ENCODE measurements at places on chromosomes 3 and 15. TPM values are rescaled to one million over a fixed set of nuclear protein-coding genes. Genes with fewer than 3 reads are reported as not detected.

GRCh38 chr15:49467746-49468480, 44.9 kb downstream of the FGF7 start:
- DNase-seq, result no peak

Gene ALDH1A3
- total RNA-seq, result 1.6 TPM

DNA sequence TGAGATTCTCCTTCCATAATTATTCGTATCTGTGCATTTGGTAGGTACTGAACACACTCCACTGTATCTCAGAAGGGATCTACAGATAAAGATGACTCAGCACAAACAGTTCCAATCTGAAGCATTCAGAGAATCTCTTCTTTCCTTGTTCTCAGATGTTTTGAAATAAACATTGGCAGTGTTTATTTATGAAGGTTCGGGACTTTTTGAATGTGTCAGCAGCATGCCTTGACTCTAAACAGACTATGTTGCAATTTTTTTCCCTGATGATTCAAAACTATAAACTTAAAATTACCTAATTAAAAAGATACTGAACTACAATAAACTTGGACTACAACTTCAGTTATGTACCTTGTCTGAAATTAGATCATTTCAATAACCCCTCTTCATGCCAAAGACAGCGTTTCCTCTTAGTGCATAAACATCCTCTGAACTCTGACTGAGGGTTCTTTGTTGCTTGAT, 612.9 kb upstream of the TBL1XR1 start:
- no peak for DNase-seq

DNA sequence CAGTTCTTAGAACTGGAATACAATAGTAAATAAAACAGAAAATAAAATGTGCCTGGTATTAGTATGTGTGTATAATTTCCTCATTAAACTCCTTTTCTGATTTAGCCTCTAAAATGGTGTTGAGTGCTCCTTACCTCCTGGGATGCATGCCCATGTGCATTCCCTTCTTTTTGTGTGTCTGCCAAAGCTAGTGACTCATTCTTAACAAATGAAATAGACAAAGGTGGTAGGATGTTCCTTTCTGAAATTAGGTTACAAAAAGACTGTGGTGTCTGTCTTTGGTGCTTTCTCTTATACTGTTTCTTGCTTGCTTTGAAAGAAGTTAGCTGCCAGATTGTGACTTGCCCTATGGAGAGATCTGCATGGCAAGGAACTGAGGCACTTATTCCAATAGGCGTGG, 623.7 kb downstream of the GRM7 start:
- no peak for DNase-seq

GRCh38 chr3:23075496-23075895, 127.6 kb upstream of the UBE2E2 start:
- DNase-seq, result no peak

Gene CEMIP
- not detected for total RNA-seq

GRCh38 chr3:104939196-104939595, 427.5 kb upstream of the ALCAM start:
- no peak for DNase-seq

DNA sequence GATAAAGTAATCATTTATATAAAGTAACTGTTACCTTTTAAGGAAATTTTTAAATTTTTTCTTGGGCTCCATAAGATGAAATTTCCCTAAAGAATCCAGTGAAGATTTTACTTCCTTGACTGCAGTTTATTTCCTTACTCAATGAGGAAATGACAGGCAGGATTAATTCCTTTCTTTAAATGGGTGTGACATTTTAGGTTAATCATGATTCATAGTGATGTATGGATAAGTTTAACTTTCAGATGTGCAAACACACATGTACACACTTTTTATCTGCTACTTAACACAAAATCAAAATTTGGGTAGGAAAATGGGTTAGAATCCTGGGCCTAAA, 11.2 kb upstream of the LEO1 start:
- DNase-seq, result no peak

DNA sequence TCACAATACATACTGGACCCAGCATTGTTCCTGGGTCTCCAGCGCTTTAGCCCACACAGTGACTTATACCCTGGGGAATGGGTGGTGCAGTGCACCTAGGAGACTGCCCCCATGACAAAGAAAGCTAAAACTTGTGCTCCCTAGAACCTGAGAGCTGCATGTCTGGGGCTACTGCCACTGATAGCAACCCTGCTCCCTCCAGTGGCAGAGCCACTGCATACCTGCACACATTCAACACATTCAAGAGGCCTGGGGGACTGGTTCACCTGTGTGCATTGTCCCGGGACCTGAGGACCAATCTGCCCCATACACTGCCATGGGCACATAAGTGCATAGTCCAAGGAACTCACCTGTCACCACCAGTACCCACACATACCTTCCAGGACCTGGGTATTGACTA, 302.7 kb upstream of the MANF start:
- DNase-seq, result no peak

DNA sequence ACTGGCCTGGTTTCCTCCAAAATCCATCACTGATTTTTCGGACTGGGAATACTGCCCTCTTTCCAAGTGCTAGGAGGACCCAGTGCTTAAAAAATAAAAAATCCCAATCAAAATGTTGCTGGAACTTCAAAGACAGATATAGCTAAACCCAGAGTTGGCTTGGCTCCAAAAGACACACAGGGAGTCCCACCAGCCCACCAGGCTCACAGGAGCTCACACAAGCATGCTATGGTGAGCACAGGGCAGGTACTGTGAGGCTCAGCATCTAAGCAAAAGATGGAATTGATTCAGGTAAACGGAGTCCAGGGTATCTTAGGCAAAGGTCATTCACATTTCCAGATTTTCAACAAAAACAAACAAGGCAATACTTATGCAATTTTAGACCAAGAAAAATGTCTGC, 3.7 kb downstream of the TRANK1 start:
- DNase-seq, result peak; percentile 35

GRCh38 chr15:100264994-100265640, 76.7 kb downstream of the ADAMTS17 start:
- no peak for DNase-seq

Gene FBXW12
- total RNA-seq, result not detected

DNA sequence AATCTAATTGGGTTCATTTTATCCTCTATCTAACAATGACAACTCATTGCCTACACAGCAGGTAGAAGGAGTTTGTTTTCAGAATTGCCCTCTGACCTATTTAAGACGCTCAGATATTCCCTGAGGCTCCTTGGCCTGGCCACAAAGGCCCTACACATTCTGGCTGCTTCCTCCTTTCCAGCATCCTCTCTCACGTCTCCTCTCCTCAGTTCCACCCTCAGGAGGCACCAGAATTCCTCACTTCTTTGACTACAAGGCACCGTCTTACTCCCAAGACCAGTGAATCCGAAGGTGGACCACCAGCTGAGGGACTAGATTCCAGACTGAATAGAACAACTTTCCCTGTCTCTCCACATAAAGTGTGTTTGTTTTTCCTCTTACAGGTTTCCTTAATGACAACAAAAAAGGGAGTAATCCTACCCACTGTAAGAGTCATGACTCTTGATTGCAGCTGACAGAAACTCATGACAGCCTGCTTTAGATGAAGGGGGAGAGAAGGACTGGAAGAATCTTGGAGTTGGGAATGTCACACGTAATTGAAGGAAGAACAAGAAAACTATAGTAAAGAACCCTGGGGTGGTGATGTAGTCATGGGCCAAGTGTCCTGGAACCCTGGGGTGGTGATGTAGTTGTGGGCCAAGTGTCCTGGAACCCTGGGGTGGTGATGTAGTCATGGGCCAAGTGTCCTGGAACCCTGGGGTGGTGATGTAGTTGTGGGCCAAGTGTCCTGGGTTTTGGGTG, 22.0 kb upstream of the MUC20 start:
- DNase-seq, result no peak

GRCh38 chr15:99210334-99210733, 39.0 kb downstream of the TTC23 start:
- no peak for DNase-seq

GRCh38 chr3:153621953-153622352, 459.9 kb downstream of the RAP2B start:
- no peak for DNase-seq

- no peak for DNase-seq
Observed at GRCh38 chr3:38713121-38713520, 63.6 kb upstream of the SCN5A start.

DNA sequence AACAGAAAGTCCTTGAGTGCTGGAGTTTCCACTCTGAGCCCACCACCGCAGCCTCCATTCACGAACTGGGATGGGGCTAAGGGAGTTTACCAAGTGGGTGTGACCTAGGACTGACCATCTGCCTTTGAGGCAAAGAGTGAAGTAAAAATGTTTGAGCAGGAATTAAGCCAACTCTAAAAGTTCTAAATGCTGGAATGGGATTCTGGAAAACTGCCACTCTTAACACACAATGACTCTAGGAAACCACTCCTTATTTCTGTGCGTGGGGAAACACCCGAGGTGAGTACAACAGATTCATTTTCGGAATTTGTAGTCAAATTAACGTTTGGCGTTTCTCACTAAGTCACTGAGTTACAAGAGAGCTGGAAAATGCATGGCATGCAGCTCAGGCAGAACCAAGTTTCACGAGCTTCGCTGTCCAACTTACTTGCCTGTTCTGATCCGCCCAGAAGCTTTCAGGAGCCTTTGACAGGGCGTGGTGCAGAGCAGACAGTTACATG, 31.6 kb downstream of the ISL2 start:
- DNase-seq, result no peak

DNA sequence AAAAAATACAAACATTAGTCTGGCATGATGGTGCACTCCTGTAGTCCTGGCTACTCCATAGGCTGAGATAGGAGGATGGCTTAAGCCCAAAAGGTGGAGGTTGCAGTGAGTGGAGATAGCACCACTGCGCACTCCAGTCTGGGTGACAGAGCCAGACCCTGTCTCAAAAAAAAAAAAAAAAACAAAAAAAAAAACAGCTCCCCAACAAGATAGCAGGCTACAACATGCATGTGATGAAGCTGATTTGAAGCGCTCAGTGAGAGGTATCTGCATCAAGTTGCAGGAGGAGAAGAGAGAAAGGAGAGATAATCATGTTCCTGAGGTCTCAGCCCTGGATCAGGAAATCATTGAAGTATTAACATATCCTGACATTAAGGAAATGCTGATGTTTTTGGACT, 608 bp upstream of the PPCDC start:
- DNase-seq, result no peak

DNA sequence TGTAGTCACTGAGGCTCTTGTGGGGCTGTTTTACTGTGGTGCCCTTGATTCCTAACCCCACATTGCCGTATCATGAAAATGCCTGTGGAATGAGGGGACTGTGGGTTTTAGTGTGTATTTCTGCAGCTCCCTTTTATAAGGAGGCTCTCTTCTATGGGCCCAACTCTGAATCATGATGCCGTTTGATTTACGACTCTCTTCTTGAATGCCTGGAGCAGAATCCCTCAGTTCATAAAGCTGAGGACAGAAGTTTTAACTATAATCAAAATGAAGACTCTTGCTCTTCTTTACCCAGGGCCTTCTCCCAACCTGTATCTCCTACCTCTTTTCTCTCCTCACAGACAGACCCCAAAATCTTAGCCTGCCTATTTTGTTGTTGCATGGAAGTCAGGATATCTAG, 109.5 kb downstream of the RARB start:
- DNase-seq, result no peak

GRCh38 chr3:170869645-170870593, at the start of gene RPL22L1:
TSS of gene RPL22L1 (minus strand) at chr3:170870195. CDS start at chr3:170870167, 28 bp downstream.
- DNase-seq, result peak; percentile 95

Gene MKRN3
- total RNA-seq, result 0.44 TPM

Gene RHOV
- total RNA-seq, result not detected

GRCh38 chr15:81473177-81473576, 99.2 kb upstream of the TMC3 start:
- DNase-seq, result no peak

GRCh38 chr15:35477312-35478262, 68.4 kb downstream of the DPH6 start:
- DNase-seq, result no peak

DNA sequence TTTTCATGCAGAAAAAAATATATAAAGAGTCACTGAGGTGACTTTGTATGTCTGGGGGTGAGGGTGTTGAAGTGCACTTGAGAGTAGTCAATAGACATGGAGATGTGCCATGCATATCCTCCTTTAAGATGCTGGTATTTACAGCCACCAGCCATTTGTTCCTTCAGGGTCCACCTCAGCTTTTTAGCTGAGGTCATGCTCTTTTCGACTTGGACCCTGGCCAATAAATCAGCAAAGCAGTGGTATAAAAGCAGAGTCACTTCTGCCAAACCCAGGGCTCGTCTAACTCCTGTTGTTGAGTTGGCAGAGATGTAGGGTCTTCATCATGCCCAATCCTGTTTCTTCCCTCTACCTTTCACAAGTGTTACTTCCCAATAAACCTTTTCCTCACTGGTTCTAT, 75.1 kb upstream of the OSTN start:
- no peak for DNase-seq

DNA sequence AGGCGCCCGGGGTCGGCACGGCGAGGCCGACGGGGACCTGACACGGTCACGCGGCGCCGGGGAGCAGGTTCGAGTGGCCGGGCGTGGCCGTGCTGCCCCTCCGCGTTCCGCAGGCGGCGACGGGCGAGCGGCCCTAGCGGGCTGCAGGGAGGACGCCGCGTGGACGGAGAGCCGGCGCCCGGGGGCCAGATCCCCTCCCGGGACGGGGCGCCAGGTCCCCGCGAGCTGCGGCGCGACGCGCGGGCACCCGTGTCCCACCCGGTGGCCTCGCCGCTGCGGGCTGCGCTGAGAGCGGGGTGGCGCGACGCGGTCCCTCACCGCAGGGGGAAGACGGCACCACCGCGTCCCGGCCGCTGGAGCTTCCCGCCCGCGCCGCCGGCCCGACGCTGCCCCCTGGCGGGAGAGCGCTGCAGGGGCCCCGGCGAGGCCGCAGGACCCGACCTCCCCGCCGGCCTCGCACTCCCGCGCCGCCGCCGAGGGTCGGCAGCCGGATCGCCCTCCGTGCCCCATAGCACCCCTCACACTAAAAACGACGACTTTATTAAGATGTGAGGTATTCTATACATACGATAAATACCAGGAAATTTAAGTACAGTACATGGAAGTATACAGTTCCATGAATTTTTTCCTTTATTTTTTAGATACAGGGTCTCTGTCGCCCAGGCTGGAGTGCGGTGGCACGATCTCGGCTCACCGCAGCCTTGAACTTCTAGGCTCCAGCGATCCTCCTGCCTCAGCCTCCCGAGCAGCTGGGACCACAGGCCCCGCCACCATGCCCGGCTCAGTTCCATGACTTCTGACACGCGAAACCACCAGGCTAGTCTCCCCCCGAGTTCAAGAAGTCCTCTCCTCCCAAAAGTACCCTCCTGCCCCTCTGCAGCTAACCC, 1.3 kb upstream of the PIGZ start:
- DNase-seq, result peak; percentile 71

All from right lobe of liver (tissue), 6 donors.